ENCODE measurements at places on chromosomes 6 and 20. TPM values are rescaled to one million over a fixed set of nuclear protein-coding genes. Genes with fewer than 3 reads are reported as not detected.

The TNNC2 gene
- total RNA-seq = 0.28 TPM

The EYA2 gene
- total RNA-seq = 2.5 TPM

The EPB41L1 gene
- total RNA-seq = 13.9 TPM

The TMEM63B gene
- total RNA-seq = 12.2 TPM

GRCh38 chr6:4074478-4075235 is 4.3 kb downstream of the FAM217A start:
- no peak for DNase-seq

DNA sequence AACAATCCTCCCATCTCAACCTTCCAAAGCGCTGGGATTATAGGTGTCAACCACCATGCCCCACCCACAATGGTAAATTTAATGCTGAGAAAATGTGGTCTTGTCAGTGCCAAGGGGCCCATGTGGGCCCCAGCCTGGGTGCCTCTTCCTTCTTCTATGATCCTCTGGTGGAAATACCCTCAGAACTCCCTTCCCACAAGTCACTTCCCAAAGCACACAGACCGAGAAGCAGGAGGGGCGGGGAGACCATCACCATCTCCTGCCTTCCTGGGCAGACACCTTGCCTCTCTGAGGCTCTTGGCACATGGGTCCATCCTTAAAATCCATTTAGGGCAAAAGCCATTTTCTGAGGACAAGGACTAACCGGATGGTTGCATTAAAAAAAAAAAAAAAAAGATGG is 59.0 kb downstream of the NOL4L start:
- no peak for DNase-seq

DNA sequence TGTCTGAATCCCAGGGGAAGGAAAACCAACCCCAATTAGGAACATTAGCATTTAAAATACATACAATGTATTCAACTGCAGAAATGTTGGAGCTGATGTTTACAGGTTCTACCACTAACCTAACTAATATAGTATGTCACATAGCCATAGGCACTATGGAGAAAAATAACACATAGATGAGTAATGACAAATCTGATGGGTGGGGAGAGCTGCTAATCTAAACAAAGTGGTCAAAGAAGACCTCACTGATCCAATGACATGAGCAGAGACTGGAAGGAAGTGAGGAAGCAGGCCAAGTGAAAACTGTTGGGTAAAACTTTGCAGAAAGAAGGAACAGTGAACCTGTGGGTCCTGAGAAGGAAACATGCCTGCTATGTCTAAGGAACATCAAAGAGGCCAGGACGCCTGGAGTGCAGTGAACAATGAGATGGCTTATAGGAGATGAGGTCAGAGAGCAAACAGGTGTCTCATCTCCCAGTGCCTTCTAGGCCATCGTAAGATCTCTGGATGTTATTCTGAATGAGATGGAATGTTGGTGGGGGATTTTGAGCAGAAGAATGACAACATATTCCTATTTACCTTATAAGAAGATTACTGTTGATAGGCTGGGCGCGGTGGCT is 135.7 kb downstream of the ALDH8A1 start:
- peak; percentile 82 for DNase-seq

DNA sequence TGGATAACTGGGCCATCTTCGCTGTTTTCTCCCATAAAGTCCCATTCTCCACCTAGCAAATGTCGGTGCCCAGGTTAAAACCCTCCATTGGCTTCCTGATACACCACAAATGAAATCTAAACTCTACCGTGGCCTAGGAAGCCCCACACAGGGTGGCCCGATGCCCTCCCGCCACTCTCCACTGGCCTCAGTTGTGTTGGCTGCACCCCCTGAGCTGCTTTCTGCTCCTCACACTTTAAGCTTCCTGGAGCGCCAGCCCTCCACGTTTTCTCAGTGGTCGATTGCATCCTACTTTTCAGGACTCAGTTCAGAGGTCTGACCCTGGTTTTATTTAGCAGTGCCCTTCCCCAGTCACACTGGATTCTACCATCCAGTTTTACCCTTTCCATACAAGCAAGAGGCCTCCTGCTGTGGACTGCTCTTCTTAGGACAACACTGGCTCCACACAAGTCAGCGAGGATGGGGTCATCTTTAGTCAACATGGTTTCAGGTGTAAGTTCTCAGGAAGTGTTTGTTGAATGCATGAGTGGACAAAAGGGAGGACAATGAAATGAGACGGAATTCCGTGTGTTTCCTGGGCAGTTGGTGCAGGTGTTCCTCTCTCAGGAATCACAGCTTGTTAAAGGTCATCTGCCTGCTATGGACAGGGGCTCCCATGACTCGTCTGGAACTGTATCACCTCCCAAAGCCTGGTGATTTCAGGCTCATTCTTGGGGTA is 124.1 kb downstream of the SULF2 start:
- no peak for DNase-seq

GRCh38 chr6:168314948-168315347 is 4.6 kb downstream of the DACT2 start:
- no peak for DNase-seq

GRCh38 chr20:30811885-30812671 is 445.4 kb upstream of the DEFB115 start:
- DNase-seq = peak; percentile 49

DNA sequence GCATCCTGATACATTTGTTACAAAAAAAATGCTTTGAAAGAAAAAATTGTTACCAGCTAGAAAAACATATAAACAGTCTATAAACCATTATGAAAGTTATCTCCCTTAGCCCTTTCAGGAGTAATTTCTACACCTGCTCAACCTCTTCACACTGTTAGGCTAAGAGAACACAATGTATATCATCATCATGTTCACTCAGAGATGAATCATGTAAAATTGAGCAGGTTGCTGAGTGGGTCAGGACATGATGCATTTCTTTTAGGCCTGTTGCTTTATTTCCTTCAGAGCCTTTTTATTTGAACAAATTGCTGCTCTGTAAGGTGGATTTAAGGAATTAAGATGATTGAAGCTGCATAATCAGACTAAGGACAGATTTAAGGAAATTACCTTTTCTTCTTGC is 531.3 kb upstream of the MAN1A1 start:
- DNase-seq = no peak

GRCh38 chr20:1890469-1891262 is 4.5 kb upstream of the SIRPA start:
- no peak for DNase-seq

DNA sequence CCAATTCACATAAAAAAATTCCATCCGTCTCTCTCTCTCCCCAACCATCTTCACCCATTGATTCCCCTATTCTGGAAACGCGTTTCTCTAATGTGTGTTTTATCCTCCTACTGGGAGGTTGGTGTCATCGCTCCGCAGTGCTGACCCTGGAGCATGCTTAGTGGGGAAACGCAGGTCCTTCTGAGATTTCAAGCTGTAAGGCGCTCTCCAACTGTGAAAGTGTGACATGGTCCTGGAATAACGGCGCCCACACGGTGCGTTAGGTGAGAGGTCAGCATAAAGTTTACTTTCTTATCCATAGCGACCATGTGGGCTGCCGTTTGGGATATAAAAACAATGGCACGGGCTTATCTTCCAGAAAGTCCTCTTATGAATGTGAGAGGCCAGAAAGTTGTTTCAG is 123.9 kb downstream of the WDR27 start:
- DNase-seq = no peak

Data from IMR-90 (cell line).